ENCODE measurements at places on chromosomes 16 and 17.
A peak's percentile ranks its signal among the peaks of the same experiment; 100 is the strongest.

- DNase-seq, result no peak
Observed at GRCh38 chr16:14196011-14196410, 124.9 kb downstream of the MRTFB start.

DNA sequence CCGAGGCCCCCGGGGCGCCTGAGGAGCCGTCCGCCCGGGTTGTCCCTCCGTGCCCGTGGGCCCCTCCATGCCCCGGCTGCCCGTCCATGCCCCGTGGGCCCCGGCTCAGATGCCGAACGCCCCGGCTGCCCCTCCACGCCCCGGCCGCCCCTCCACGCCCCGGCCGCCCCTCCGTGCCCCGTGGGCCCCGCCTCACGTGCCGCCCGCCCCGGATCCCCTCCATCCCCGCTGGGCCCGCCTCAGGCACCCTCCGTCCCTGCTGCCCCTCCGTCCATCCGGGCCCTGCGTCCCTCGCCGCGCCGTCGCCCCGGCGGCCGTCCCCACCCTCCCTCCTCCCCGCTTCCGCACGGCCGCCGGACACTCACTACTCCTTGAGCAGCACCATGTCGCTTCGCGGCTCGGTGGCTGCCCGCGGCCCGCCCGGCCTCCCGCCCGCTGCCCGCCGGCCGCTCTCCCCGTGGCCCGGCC is 382 bp downstream of the PITPNA start:
- peak; percentile 56 for DNase-seq

- peak; percentile 87 for DNase-seq
Observed at GRCh38 chr16:71426069-71426879, 15.6 kb downstream of the TLE7 start.

DNA sequence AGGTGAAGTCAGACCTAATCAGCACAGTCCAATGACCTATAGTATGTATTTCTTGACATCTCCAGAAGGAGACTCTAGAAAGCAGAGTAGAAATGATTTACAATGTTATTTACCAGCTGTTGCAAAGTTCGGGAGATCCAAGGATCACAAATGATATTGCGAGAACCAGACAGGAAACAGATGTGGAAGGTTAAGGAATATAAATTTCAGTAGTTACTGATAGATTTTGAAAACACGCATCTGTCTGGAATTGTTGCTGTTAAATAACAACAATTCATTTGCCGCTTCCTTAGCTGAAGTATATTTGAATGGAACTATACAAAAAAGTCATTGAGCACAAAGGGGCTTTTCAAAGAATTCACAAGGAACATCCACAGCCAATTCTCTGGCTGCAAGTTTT is 72.0 kb downstream of the STXBP4 start:
- DNase-seq, result no peak

GRCh38 chr17:35243561-35244340 is 879 bp downstream of the SLFN5 start:
- peak; percentile 75 for DNase-seq

- no peak for DNase-seq
Observed at GRCh38 chr17:42513686-42514085, 22.4 kb upstream of the NAGLU start.

GRCh38 chr17:64213995-64214811 is 48.9 kb downstream of the TEX2 start:
- peak; percentile 49 for DNase-seq

- peak; percentile 1 for DNase-seq
Observed at GRCh38 chr16:9225527-9226316, 134.3 kb downstream of the HAPSTR1 start.

DNA sequence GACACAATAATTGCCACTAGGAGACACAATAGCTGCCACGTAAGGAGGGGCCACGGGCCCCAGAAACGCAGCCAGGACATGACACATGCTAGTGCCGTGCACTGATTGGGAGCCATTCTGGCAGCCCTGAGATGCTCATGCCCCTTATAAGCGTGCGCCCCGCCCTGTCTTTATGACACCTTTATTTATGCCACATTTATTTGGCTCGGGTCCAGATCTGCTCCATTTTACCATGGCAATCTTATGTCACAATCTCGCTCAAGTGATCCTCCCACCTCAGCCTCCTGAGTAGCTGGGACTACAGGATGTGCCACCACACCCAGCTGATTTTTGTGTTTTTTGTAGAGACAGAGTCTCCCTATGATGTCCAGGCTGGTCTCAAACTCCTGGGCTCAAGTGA is 43.8 kb upstream of the NF1 start:
- no peak for DNase-seq

DNA sequence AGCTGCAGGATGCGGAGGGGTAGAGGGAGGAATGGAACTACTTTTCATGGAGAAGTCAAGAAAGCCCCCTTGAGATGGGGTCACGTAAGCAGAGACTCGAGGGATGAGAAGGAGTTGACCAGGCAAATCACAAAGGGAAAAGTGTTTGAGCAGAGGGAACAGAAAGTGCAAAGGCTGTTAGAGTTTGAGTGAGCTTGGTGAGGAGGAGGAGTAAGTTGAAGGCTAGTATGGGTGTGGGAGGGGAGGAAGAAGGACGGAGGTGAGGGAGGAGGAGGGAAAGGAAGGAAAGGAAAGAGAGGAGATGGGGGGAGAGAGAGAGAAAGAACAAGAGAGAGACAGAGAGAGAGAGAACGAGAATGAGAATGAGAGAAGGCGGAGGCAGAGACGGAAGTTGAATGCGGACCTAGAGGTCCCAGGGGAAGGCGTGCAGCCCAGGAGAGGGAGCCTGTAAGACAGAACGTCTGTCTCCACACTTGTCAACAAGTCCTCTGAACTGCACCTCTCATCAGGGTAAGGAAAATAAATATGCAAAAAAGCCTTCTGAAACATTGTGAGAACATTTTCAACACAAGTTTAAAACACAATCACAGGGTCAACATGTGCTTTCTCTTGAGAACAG is 279.8 kb upstream of the EEF2KMT start:
- no peak for DNase-seq

DNA sequence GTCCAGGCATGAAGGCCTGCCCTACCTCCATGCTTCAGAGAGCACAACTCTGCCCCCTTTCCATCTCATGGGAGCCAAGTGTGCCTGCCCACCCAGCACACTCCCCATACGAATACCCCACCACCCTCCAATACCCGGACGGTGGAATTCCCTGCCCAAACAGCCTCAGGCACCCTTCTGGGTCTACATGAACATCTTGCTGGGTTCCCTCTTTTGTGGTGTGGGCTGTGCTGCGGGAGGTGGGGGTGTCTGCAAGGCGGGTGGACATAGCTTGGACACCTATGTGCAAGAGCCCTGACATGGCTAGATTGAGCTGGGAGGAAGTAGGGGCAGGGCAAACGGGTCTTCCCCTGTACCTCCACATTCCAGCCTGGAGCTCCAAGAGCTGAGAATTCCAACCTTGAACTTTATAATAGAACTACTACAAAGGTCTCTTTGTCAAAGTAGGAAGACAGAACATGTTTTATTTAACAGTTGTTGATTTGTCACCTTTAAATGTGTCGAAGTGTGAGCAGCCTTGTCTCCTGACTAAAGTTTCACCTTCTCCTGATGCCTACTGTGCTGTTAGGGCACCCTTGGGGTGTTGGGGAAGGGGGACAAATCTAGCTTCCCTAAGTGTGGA is 9.1 kb downstream of the SLC6A2 start:
- no peak for DNase-seq

DNA sequence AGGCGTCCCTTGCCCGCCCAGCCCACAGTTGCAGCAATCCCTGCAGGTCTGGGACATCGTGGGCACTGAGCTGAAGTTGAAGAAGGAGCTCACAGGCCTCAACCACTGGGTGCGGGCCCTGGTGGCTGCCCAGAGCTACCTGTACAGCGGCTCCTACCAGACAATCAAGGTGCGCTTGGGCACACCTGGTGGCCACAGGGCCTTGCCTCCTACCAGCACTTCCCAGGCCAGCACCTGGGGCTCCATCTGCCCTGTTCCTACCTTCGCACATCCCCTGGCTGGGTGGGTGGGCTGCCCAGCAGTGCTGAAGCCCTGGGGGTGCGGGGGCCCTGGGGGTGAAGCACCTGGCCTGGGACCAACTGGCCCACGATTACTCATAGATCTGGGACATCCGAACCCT is 19.9 kb downstream of the TRAF7 start:
- DNase-seq, result no peak

- DNase-seq, result no peak
Observed at GRCh38 chr17:27504188-27504995, 48.1 kb downstream of the KSR1 start.

DNA sequence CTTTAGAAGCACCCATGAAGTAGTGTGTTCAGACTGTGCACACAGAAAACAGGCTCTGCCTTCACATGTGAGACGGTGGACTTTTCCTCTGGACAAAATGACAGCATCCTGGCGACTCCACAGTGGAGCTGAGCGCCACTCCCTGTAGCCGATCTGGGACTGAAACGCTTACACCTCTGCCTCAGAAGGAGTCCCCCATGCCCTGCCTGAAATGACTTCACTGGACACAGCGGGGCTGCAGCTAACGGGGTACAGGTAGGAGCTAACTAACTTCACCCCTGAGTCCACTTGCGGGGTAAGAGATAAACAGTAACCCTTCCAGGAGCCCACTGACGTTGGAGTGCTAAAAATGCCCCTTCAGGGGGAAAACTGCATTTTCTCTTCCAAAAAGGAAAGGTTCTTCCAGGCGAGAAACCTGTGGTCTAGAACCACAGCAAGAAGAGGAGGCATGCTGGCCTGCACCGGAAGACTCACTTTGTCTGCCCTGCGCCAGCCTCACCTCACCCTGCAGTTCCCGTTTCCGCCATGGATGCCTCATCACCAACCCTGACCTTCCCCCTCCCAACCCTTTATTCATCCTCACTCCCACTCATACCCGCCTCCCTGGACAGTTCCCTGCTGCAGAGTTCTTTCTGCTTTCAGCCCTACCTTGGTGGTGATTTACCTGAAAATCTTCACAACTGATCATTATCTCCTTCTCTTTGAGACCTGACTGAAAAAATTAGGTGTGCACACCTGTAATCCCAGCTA is 19.4 kb upstream of the ENDOV start:
- DNase-seq, result no peak

DNA sequence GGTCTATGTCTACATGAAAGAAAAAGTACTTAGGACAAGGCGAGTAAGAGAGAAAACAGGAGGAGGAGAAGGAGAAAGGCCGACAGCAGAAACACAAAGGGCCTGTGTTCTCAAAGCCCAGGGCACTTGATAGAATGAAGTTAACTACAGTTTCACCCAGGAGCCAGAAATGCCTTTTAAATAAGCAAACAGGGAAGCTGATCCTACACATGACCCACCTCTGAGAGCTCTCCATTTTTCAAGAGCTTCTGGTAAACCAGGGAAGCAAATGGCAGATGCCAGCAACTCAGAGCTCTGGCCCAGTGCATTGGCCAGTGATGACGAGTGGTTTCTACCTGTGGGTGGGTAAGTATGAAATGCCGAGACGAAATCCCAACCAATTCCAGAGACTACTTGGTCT is 163.4 kb downstream of the ZFHX3 start:
- no peak for DNase-seq

- peak; percentile 79 for DNase-seq
Observed at GRCh38 chr17:62179525-62180161, 114.6 kb upstream of the MED13 start.

- DNase-seq, result no peak
Observed at GRCh38 chr16:19011169-19011731, 27.5 kb downstream of the TMC7 start.

DNA sequence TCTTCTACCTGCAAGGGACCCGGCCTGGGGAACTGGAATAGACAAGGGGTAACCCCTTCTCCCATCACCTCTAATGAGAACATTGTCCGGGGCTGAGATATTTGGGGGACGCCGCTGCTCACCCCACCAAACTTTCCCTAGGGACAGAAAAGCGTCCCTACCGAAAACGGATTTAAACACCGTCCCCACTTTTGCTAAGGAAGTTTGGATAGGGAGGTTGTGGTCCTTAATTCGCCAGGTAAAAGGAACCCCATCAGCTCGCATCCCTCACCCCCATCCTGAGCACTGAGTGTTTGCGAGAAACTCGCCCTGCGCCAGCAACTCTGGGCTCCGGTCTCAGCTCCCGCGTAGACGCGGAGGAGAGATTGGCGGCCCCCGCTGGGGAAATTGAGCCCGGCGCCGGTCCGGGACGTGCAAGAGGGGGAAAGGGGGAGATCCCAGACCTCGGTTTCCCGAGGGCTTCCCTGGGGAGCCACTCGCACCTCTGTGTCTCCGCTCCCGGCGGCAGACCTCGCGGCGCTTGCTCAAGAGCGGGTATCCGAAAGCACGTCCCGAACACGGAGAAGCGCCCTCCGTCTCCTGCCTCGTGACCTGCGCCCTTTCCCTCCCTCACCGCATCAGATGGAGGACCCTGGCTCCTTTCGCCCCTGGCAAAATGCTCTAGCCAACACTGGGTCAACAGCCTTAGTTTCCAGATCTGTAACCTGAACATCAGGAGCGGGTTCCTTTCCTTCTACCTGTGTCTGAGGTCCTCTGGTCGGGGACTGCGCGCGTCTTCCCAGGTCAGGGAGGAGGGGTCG is 3.1 kb upstream of the SOX9 start:
- DNase-seq, result no peak

DNA sequence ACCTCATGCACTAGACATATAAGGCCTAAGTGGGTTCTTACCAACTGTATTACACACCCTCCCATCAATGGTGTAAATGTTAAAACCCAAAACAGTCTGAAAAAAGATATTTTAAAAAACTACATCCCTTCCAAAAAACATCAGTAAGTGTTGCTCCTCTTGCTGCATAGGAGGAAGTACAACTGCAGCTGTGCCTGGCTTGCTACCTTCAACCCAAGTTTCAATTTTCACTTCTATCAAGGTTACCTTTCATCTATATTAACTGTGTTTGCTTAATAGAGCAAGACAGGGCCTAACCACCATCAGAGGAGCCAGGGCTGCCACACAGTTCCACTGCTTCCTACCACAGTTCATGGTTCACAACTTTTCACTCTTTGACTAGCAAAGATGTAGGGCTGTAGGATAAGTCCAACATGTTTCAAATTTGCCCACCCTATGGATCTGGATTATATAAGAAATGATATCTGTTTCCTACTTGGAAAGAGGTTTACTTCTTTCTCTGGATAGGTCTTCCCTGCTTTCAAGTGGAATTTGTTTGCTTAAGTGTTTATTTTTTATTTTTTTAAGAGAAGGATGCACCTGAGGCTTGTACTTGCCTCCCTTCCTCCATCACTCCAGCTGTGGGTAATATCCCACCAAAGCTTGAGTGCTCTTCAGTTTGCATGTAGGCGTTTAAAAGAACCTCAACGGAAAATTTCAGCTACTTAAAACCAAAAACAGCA is 56.7 kb downstream of the GRB7 start:
- DNase-seq, result no peak

DNA sequence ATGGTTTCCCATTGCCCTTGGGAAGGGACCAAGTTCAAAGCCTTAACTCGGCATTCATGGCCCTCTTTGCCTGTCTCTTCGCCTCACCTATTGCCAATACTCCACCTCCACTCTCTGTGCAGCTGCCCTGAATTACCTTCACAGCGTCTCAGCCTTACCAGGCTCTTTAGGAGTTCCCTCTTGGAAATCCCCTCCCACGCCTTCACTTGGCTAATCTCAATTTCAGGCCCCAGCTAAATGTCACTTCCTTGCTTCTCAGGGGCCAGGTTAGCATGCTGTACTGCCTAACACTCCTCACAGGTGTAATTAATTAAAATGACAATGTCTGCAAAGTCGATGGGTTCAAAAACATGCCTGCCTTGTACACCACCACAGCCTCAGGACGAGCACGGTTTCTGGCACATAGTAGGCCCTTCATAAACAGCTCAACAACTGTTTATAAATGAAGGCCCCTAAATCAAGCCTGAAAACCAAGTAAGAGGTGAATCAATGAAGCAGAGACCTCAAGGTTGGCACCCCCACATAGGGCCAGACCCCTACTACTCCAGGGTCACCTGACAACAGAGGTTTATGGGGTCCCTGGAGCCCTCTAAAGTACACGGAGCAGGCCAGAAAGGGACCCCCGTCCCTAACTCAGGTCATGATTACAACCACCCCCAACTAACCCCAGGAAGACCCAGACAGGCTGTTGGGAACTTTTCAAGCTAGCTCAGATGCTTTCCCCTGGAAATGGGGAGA is 11.2 kb upstream of the EEF2K start:
- DNase-seq, result no peak
